ENCODE measurements at places on chromosomes 4 and X.

DNA sequence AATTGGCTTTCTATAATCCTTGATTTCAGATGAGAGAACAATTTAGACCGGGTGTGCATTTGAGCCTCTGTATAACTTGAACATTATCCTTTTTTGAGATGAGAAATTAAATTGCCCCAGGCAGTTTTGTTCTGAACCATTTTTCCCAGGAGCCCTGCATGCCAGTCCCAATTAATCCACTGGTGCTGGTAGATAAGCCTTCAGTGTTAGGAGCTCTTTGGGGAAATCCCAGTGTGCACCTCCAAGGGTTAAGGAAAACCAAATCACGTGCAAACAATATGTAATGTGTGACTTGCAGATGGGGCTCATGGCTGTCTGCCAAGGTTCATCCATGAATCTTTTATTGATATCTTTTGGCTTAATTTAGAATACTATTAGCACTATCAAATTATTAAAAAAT is 43.2 kb downstream of the KIT start:
- no peak for DNase-seq

DNA sequence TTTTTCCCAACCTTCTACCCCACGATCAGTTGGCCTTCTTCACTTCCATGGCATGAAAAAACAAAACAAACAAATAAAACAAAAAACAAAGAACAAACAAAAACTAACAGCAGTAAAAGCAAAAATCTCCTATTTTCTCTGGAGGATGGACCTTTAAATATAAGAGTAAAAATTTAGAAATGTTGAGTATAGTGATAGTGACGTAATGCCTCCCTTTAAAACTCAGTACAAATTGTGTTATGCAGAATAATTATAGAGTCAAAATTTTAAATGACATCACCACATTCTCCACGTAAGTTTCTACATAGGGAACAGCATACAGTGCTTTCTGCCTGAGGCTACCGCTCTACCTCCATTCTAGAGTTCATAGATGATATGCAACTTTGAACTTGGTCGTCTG is 2156.4 kb downstream of the PCDH7 start:
- no peak for DNase-seq

DNA sequence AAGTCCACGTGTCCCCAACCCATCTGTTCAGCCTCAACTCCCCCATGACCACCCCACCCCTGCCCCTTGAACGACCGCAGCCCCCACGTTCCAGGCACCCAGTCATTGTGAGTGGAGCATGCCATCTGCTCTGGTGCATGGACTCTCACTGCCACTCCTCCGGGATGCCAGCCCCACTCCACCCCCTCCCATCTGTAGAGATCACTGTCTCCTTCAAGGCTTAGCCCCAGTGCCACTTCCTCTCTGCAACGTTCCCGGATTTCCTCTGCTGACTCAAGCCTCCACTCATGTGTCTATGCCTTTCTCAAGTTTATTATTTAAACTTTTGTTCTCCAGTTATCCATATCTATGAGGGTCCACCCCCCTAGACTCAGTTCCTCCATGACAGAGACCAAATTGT is 54.0 kb downstream of the MAML3 start:
- no peak for DNase-seq

DNA sequence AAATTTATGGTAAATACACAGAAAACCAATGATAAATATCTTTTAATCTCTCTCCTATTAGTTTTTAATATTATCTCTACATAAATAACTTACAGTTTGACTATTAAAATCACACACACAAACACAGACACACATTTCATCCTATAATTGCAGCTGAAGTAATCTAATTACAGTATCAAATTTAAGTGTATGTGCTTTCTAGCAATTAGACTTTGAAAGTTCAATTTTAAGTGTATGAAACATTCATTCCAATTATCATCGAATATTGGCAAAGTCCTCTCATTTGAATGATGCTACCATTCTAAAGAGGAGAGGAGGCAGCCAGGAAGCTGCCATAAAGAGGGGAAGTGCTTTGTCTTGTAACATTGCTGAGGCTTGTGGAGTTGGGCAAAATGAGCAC is 221.2 kb upstream of the PABPC4L start:
- DNase-seq = no peak

GRCh38 chr4:142475663-142476062 is 370.4 kb downstream of the INPP4B start:
- DNase-seq = no peak

GRCh38 chrX:24339911-24340310 is 20.5 kb upstream of the SUPT20HL1 start:
- DNase-seq = no peak

DNA sequence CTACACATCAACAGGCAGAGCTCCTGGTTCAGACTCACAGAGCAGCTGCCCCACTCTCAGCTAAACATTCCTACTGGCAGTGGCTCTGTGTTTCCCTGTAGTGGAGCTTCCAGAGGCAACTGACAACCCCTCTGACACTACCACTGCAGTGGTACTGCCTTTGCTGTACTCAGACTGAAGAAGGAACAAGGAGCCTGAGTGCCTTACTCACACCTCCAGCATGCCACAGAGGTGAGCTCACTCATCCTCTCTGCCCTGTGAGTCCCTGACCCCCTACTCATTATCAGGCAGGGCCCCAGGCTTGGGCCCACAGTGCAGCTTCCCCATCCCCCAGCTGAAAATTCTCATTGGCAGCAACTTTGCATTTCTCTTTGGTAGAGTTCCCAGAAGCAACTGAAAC is 240.5 kb upstream of the POF1B start:
- DNase-seq = no peak

- no peak for DNase-seq
Observed at GRCh38 chrX:103783971-103784370, 7.3 kb downstream of the PLP1 start.

DNA sequence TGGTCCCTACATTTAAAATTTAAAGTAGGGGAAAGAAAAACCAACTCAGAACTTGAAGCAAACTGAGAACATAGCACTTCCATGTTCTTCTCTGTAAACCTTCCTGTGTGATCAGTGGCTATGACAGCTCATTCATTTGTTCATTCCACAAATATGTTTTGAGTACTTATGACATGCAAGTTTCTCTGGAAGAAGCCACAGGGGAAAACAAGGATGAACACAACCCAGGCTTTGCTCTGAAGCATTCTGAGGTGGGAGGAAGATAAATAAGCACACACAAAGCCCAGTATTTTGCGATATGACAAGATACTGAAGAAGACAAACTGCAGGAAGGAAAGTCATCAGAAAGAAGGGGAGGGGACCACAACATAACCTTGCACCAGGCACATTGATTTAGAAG is 96.4 kb downstream of the CHIC2 start:
- no peak for DNase-seq

DNA sequence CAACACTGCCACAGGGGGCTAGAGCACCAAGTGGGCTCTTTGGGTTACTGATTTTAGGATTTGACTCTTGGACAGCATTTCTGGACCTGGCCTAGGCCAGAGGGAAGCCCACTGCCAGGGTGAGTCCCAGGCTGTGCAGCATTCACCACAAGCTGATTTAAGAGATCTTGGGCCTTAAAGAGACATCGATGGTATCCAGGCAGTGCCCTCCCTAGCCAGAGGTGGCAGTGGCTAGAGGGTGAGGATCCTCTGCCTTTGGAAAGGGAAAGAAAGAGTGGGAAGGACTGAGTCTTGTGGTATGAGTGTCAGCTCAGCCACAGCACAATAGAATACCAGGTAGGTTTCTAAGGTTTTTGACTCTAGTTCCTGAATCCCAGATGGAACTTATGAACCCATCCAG is 613.9 kb downstream of the FAT4 start:
- no peak for DNase-seq

- no peak for DNase-seq
Observed at GRCh38 chr4:5888222-5889001, 4.5 kb downstream of the CRMP1 start.

DNA sequence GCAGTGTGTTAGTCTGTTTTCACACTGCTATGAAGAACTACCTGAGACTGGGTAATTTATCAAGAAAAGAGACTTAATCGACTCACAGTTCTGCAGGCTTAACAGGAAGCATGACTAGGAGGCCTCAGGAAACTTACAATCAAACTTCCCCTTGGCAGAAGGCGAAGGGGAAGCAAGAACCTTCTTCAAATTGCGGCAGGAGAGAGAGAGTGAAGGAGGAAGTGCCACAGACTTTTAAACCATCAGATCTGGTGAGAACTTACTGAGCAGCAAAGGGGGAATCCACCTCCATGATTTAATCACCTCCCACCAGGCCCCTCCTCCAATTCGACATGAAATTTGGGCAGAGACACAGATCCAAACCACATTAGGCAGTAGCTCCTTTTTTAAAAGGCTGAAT is 59.2 kb upstream of the LEF1 start:
- no peak for DNase-seq

GRCh38 chrX:7110821-7111276 is 36.7 kb upstream of the STS start:
- DNase-seq = peak; percentile 0

DNA sequence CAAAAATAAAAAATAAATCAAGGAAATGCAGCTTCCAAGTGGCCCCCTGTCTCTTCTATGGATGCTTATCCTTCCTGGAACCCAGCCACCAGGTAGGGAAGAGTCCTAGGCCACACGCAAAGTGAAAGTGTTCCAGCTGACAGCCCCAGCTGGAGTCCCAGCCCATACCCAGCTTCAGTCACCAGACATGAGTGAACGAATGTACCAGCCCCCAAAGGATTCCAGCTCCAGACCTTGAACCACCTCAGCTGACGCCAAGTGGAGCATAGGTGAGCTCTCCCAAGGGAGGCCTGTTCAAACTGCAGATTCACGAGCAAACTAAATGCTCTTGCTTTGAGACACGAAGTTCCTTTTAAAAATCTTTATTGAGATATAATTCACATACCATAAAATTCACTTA is 62.0 kb downstream of the BCOR start:
- no peak for DNase-seq
